Ureter (tissue), 1 donor: ENCODE measurements at places on chromosomes 2 and 18. TPM values are rescaled to one million over a fixed set of nuclear protein-coding genes. Genes with fewer than 3 reads are reported as not detected.

The ITGB6 gene
- total RNA-seq = 96.3 TPM

DNA sequence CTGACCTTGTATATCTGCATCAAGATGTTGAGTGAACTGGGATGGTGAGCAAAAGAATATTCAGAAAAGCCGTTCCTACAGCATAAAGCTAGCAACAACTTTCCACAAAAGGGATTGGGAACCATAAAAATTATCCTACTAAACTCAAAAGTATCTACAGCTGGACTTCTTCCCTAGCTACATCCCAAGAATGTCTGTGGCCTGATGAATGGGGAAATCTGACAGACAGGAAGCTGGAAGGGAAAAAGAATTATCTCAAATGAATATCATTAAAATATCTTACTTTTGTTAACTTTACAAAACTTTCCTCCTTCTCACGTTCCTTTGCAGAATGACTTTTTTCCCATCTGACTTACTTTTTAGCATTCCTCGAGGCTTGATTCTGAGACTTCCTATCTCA is 150.9 kb downstream of the PDE11A start:
- DNase-seq = no peak

DNA sequence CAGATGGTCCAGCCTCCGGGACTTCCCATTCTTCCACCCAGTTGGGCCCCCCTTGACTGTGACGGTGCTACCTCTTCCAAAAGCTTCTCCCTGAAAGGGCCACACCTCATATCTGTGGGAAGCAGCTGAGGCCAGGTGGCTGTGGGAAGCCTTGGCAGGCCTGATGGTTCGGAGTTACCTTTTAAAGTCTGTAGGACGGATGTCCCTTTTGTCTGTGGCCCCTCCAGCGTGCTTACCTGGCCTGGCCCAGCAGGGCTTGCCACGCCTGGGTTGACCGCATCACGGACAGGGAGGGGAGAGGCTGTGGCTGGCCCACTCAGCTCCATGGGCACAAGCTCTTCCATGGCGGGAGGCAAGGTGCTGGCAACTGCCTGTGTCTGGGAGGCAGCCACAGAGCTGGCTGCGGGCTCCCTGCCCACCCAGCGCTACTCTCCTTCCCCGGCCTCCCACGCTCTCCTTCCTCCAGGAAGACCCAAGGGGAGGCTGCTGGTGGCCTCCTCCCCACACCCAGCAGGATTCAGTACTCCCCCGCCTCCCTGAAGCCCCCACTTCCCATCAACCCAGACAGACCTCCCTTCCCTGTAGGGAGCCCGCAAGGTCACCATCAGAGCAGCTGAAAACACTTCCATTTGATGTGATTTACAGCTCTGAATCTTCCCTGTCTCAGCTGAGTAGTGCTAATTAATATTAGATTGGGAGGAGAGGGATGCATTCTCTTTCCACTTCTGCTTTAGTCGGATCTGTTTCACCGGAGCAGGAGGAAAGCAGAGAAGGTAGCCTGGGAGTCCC is 52.8 kb downstream of the EDAR start:
- no peak for DNase-seq

DNA sequence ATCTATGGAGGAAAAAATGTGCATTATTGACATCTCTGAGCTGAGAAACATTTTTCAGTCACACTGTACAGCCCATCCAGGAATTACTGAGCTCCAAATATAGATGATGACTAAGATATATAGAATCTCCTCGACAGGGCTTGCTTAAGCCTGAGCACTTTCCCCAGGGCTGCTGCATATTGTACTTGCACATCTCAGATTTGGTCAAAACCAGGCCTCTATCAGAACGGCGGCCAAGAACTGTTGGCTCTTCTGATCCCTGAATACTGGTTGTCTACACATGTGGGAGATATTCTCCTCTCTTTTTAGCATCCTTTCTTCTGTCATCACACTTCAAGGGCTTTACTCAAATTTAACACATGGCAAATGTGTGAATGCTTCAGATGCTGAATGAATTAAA is 201.5 kb upstream of the SLC35G4 start:
- DNase-seq = no peak
